Activated CD4-positive, alpha-beta memory T cell treated with anti-CD3 and anti-CD28 coated beads, Interleukin-2, amount 10 ng/mL, durations not matched to agents 7 days and 5 days (primary cell): ENCODE measurements at places on chromosomes 7 and 10. TPM values are rescaled to one million over a fixed set of nuclear protein-coding genes. Genes with fewer than 3 reads are reported as not detected.

The GSTO2 gene
- total RNA-seq, result 0.88 TPM

- no peak overlapping the region for H3K27ac ChIP-seq
- no peaks in the 10 kb centered on the region for H3K27me3 ChIP-seq
- no peaks in the 10 kb centered on the region for H3K36me3 ChIP-seq
- H3K4me3 ChIP-seq, result no peak overlapping the region
- no peak for DNase-seq
These were observed 132.4 kb downstream of the DIP2C start for GRCh38 chr10:556971-557637.

The SEMA4G gene
- 0.98 TPM for total RNA-seq

- DNase-seq, result no peak
- peaks cover 2% of the 10 kb centered on the region for H3K27me3 ChIP-seq
- H3K4me1 ChIP-seq, result peaks cover 14% of the 10 kb centered on the region
- H3K36me3 ChIP-seq, result no peaks in the 10 kb centered on the region
- no peak overlapping the region for H3K27ac ChIP-seq
These were observed 35.4 kb downstream of the TET1 start for GRCh38 chr10:68595513-68595912.

GRCh38 chr10:104711302-104711721, 70.2 kb downstream of the SORCS3 start:
- H3K4me1 ChIP-seq, result no peaks in the 10 kb centered on the region
- no peak for DNase-seq
- H3K4me3 ChIP-seq, result no peak overlapping the region
- no peaks in the 10 kb centered on the region for H3K27me3 ChIP-seq
- no peak overlapping the region for H3K27ac ChIP-seq
- H3K36me3 ChIP-seq, result no peaks in the 10 kb centered on the region

DNA sequence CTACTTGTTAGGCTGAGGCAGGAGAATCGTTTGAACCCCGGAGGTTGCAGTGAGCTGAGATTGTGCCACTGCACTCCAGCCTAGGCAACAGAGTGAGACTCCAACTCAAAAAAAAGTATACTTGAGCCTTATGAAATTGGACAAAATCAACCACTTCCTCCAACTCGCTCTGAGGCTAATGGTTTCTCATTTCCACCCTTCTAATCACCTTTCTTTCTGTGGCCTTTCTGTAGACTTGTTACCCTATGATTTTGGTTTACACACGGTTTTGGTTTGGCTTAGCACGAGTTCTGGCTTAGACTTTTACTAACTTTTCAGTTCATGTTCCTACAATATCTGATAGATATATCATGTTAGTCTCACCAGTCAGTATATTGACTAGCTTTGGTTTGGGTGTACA, 152.0 kb downstream of the PHTF2 start:
- no peak overlapping the region for H3K27ac ChIP-seq
- H3K36me3 ChIP-seq, result peaks cover 10% of the 10 kb centered on the region
- DNase-seq, result no peak
- peaks cover 11% of the 10 kb centered on the region for H3K4me1 ChIP-seq

GRCh38 chr10:102112210-102112817, 7.9 kb downstream of the LDB1 start:
- H3K36me3 ChIP-seq, result peaks cover 46% of the 10 kb centered on the region
- H3K27me3 ChIP-seq, result no peaks in the 10 kb centered on the region
- no peak for DNase-seq
- peaks cover 44% of the 10 kb centered on the region for H3K4me1 ChIP-seq
- H3K27ac ChIP-seq, result no peak overlapping the region

DNA sequence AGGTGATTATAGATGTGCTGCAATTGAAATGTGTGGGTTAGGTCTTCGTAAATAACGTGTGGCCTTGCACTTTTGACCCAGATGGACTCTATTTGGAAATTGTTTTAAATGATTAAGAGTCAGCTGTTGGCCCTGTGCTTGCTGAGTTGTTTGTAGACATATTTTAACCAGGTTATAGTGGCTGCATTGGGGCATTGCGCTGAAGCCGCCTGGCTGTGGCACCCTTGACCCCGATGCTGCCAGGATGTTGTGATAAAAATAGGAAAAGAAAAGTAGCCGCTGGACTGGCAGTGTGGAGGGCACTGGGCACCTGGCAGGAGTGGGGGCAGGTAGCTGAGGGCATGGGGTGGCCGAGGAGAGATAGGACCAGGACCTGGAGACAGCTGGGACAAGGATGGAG, 13.4 kb downstream of the LRRC27 start:
- H3K4me3 ChIP-seq, result no peak overlapping the region
- H3K27me3 ChIP-seq, result no peaks in the 10 kb centered on the region
- no peaks in the 10 kb centered on the region for H3K36me3 ChIP-seq
- H3K4me1 ChIP-seq, result no peaks in the 10 kb centered on the region

DNA sequence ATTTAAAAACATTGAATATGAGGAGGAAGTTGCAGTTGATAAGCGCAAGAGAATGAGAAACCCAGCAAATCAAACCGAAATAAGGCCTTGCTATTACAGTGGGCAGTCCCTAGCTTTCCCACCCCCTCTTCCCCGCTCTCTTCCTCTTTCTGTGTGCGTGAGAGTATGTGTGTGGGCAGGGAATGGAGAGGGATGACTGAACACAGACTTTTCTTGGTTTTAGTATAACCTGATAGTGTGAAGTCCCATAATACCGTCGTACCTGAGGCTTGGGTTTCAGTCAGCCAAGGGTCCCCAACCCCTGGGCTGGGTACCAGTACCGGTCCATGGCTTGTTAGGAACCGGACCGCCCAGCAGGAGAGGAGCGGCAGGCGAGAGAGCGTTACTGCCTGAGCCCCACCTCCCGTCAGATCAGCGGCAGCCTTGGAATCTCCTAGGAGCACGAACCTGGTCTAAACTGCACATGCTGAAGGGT, 255.3 kb downstream of the CELF2 start:
- no peak overlapping the region for H3K27ac ChIP-seq
- peaks cover 38% of the 10 kb centered on the region for H3K4me1 ChIP-seq
- DNase-seq, result no peak
- H3K36me3 ChIP-seq, result peaks cover 88% of the 10 kb centered on the region
- H3K27me3 ChIP-seq, result no peaks in the 10 kb centered on the region

DNA sequence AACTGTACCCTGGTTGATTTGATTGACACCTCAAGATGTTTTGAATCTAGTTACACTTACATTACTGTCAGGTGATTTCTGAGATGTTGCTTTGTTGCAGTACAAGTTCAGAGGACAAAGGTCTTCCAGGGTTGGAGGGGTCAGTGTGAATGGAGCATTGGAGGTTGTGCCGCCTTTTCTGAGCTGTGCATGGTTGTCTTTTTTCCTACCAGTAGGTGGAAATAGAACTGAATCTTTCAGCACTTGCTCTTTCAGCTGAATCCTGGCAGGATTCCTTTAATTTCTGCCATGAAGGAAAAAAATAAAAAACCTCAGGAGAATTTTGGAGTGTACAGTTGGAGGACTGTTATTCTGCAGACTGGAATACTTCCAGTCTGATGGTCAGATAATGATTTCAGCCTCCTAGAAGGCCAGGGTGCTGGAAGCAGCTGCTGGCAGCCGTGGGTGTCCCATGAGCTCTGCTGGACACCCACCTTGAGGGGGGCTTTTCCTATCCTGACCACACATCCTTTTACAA, 82.7 kb downstream of the PLCE1 start:
- peaks cover 8% of the 10 kb centered on the region for H3K27me3 ChIP-seq
- no peaks in the 10 kb centered on the region for H3K36me3 ChIP-seq
- no peak overlapping the region for H3K27ac ChIP-seq
- H3K4me3 ChIP-seq, result no peak overlapping the region

The EGFR gene
- not detected for total RNA-seq

The CAV2 gene
- not detected for total RNA-seq

DNA sequence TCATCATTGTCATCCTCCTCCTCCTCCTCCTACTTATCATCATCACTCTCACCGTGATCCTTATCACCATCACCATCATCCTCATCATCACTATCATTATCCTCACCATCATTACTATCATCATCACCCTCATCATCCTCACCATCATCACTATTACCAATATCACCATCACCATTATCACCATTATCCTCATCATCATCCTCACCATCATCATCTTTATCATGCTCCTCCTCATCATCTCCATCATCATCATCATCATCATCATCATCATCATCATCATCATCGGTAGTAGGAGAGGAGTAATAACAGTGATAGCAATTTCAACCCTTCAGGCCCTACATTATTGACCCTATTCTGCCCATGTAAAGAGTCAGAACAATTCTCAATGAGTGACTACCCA, 345.9 kb upstream of the ZNF32 start:
- H3K27me3 ChIP-seq, result peaks cover 3% of the 10 kb centered on the region
- no peaks in the 10 kb centered on the region for H3K36me3 ChIP-seq
- no peak for DNase-seq
- no peak overlapping the region for H3K27ac ChIP-seq

DNA sequence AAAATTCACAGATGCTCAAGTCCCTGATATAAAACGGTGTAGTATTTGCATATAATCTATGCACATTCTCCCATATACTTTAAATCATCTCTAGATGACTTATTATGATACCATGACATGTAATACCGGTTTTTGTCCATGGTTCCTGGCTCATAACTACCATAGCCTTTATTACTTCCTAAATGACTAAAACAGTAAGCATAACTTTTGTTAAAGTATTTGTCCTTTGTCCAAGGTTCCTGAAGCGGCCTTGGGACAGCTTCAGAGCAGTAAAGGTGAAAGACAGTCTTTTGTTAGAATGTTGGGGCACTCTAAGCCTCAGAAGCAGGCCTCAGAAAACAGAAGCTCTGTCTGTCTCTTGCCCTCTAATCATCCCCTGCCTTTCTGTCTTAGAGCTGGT, 4.0 kb downstream of the CRCP start:
- H3K27me3 ChIP-seq, result no peaks in the 10 kb centered on the region
- no peak overlapping the region for H3K27ac ChIP-seq
- H3K4me1 ChIP-seq, result peaks cover 46% of the 10 kb centered on the region
- DNase-seq, result no peak

DNA sequence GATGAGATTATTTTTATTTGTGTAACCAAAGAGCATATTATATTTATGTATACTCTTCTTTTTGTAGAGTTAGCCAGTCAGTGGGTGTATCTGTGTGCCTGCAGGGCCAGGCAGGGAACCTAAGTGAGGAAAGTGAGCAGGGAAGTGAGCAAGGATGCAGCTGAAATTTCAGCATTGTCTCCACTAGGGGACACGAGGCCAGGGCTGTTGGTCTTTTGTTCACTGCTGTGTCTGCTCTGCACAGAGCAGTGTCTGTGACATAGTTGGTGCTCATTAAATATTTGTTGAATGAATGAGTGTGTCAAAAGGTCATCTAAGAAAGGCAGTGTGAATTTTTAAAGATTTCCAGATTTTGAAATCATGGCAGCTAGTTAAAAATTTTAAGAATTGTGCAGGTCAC, 51.8 kb downstream of the SUGCT start:
- H3K27ac ChIP-seq, result no peak overlapping the region
- no peaks in the 10 kb centered on the region for H3K4me1 ChIP-seq
- H3K36me3 ChIP-seq, result no peaks in the 10 kb centered on the region
